Renal cortex interstitium (tissue), 15 donors: ENCODE measurements at places on chromosomes 13 and 19.

GRCh38 chr13:91314888-91315287, 32.6 kb upstream of the MIR17HG start:
- DNase-seq: no peak

- DNase-seq: no peak
Measured at GRCh38 chr19:50327013-50327412, 2.2 kb downstream of the KCNC3 start.

- no peak for DNase-seq
Measured at GRCh38 chr19:5743630-5744029, 23.2 kb downstream of the CATSPERD start.

DNA sequence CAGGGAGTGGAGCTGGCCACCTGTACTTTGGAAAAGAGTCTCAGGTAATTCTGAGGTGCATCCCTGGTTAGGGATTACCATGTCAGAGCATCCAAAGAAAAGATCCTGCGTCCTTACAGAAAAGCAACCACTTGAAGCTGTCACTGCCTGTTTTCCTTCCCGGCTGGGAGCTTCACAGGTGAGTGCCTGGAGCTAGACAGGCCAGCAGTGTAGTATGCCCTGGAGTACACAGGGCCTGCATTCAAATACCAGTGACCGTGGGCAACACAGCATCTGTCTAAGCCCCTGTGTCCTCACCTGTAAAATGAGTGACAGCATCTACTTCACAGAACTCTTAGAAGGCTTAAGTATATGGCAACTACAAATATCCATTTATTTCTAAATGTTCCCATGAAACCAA, 29.0 kb downstream of the DZIP1 start:
- no peak for DNase-seq

GRCh38 chr19:42228641-42229040, 8.5 kb downstream of the ZNF526 start:
- DNase-seq: no peak

DNA sequence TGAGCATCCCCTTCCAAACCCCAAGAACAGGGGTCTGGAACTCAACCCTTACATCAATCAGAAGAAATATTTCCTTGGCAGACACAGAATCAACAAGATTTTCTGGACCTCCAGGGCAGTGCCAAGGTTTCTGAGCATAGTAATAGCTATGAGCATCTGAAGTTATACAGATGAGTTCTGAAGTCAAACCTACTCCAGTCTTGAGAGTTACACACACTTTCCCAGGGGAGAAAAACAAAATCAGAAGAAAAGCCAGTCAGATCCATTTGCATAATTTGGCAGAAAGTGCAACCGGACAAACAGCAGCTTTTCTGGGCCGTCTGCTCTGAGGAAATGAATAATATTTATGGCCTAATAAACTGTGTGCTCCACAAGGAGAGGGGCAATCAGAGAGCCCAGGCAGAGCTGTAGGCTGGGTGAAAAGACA, 93.1 kb downstream of the KL start:
- DNase-seq: no peak

- no peak for DNase-seq
Measured at GRCh38 chr19:30498707-30499106, 126.5 kb downstream of the ZNF536 start.

DNA sequence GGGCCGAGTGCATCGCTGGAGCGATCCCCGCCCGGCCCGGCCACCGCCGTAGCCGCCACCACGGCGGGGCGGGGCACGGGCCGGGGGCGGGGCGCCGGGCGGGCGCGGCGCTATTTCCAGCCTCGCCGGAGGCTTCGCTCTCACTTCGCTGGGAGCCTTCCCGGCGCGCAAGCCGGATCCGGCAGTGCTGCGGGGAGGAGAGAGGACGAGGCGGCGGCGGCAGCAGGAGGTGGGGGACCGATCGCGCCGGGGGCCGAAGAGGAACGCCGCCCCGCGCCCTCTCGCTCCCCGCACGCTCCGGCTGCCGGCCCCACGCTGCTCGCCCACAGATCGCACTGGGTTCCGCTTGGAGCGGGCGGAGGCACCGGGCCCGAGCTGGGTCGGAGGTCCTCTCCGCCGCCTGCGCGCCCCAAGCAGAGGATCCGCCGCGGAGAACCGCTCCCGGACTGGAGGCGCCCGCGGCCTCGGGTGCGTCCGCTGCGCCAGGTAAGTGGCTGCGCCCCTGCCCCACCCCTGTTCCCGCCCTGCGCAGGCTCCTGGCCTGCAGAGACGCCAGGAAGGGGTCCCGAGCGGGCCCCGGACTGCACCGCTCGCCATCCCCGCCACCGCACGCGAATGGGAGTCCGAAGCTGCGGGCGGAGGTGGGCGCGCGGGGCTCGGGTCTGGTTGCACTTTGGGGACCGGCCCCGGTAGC, at the start of gene CHST8:
Gene CHST8 (plus strand): TSS at position 143 of the 694 bp plus-strand sequence. CDS start 67,309 bp downstream, outside the sequence.
- peak; percentile 21 for DNase-seq

GRCh38 chr19:43425567-43426392, 11.1 kb downstream of the TEX101 start:
- DNase-seq: no peak

GRCh38 chr19:16012552-16012951, 63.7 kb upstream of the TPM4 start:
- no peak for DNase-seq

GRCh38 chr19:38483016-38483630, 49.6 kb downstream of the RYR1 start:
- DNase-seq: no peak

DNA sequence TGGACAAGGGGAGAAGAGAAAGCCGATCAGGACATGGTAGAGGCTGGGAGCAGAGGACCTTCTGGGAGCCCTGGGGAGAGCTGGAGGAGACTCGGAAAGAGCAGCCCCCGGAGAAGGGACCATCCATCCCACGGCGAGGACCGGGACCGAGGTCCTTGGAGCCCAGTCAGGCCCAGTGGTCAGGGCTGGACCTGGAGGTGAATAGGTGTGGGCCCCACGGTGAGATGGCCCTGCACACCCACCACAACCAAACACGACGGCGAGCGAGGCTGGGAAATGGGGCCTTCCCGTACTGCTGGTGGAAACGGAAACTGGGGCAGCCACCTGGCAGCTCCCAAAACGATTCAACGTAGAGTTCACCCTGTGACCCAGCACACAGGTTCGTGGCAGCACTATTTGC, 3.7 kb upstream of the NTN5 start:
- DNase-seq: no peak

DNA sequence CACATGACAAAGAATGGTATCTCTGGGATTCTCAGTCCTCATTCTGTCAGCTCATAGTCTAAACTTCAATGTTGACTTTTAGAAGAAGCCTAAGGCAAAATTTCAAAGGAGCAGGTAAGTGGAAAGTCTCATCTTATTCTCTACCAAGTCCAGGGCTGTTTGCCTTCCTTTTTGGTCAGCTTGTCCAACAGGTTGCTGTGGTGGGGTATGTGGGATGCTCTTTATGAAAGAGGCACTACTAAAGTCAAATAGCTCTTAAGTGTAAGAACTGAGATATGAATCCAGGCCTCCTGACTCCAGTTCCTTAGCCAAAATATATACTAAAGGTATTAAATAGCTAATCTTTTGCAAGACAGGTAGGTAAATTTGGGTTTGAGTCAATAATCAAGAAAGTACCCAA, 540.6 kb upstream of the SPRY2 start:
- DNase-seq: no peak

DNA sequence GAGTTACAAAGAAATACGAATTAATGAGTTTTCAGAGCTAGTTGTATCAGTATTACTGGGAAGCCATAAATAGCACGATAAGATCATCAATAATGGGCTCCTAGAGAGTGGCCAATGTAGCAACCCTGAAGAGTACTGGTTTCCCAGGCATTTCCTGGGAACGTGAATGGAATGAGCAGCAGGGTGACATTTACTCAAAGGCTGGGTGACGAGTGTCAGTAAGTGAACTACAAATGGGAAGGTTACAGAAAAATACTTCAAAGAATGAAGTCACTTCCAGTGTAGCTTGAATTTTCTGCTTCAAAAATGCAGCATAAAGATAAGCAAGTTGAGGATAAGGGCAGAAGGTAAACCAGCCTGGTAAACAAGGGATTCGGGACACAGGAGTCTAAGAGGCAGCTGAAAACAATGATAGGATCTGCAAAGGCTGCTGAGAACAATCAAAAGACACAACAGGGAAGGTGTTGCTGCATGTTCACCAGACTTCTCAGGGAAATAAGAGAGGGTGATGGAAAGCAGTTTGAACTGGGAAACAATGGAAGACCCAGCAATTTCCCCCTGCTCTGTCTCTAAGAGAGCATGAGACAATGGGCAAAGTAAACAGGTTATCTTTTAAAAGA, 48.6 kb upstream of the POSTN start:
- DNase-seq: no peak

DNA sequence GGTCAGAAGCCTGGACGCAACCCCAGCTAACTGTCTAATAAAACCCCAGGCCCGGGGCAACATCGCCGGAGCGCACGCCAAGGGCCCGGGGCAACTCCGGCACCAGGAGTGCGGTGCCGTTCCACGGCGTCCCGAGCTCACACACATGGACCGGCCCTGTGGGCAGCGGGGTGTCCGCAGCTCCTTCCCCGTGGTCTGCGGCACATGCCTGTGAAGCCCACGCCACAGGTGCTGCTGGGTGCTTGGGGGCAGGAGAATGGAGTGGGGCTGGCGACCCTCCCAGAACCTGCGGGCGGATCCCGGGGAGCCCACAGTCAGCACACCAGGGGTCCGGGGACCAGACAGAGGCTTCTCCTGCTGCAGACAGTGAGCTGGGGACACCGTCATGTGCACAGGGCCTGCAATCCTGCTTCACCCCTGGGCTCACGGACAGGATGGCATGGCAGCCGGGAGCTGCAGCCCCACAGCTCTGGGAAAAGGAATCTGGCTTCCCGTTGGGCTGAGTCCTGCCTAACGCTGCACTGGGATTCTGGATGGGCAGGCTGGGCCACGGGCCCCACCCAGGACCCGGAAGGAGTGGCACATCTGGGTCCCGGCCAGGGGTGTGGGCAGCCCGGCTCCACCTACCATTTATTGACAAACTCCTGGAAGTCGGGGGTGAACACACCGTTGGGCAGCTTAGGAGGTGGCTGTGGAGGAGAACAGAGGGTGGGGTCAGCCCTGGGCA, 28.2 kb upstream of the ZBTB7A start:
- no peak for DNase-seq

DNA sequence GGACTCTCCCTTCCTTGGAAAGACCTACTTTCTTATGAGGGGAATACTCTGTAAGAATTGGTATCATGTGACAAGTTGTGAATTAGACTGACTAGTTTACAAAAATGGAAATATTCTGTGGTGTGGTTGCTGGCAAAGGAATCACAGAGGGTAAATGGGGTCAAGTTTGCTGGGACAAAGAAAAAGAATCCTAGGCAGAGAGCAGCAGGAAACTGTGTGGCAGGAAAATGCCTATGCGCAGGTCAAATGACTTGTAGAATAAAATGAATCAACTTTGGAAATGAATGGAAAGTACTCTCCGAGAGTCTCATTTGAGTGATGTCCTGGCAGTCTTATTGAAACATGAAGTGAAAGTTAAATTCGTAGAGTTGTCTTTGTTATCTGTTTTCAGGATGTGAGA, 1250.7 kb downstream of the UQCRFS1 start:
- no peak for DNase-seq

DNA sequence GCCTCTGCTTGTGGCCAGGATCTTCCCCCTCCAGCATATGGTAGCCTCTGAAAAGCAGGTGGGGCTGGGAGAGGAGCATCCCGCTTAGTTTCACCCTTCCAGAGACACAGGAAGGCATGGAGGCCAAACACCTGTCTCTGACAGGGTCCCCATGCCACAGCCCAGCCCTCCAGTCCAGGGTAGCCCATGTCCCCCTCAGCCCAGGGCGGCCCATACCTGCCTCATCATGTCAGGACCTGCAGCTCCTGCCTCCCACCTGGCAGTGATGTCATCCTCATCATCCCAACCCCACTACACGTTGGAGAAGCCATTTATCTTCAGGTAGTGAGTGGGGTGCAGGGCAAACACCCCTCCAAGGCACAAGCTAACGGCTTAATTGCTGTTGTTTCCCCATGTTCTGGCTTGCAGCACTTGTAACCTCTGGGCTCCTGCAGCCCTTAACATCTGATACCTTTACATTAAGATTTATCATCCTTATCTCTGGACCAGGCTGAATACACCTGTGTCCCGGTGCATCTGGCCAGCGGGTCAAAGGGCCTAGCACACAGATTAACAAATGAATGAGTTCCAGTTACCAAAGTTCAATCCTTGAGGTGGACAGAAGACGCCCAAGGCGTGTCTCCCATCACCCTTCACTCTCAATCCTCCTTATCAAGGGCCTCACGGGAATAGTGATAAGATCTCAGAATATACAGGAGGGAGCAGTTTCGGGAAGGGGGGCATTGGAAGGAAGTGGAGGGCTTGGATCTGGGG, 22.2 kb downstream of the ZNF175 start:
- no peak for DNase-seq
